CMK (cell line): ENCODE measurements at places on chromosomes 11 and 22.

DNA sequence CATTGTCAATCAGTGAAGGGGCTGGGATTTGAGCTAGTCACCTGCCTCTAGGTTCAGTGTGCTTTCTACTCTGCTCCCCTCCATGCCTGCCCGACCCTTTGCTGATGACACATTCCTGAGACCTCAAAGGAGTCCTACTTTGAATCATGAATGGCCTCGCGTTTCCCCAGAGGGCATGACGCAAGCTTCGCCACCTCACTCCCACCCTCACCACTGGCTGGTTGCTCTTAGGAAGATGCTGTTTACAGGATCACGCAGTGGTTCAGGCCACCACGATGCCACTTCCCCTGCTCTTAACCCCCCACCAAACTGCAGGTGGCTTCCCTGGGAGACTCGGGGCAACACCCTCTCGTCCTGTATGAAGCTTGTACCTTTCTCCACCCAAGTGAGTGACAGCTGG lies 62.9 kb upstream of the B3GAT1 start:
- no peak for DNase-seq

DNA sequence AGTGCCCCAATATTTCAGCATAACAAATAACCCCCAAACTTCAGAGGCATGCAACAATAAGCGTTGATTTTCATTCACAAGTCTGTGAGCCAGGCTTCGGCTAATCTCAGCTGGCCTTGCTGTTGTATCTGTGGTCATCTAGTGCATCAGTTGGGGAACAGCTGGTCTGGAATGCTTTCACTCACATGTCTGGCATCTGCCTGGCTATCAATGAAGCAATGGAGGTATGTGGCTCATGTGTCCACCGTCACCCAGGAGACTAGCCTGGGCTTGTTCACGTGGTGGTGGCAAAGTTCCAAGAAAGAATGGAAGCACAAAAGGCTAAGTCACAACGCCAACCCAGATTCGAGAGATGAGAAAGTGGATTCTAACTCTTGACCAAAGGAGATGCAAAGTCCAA lies 304.8 kb upstream of the ISX start:
- no peak for DNase-seq

DNA sequence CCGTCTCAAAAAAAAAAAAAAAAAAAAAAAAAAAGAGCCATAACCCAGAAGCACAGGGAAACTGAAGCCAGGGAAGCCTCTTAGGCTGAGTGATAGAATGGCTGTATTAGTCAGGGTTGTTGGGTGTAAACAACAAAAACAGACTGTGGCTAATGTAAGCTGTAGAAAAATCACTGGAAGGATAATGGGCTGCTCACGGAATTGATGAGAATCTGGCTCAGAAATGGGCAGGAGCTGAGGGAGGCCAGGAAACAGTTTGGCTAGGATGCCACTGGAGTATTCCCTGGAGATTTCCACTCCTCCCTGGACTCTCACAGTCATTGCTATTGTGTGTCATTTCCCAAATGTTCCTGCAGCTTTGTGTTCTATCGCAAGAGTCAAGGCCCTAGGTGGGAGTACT lies 22.4 kb downstream of the SLC22A6 start:
- DNase-seq: no peak

- no peak for DNase-seq
Measured at GRCh38 chr11:105553025-105553424, 56.8 kb upstream of the GRIA4 start.

DNA sequence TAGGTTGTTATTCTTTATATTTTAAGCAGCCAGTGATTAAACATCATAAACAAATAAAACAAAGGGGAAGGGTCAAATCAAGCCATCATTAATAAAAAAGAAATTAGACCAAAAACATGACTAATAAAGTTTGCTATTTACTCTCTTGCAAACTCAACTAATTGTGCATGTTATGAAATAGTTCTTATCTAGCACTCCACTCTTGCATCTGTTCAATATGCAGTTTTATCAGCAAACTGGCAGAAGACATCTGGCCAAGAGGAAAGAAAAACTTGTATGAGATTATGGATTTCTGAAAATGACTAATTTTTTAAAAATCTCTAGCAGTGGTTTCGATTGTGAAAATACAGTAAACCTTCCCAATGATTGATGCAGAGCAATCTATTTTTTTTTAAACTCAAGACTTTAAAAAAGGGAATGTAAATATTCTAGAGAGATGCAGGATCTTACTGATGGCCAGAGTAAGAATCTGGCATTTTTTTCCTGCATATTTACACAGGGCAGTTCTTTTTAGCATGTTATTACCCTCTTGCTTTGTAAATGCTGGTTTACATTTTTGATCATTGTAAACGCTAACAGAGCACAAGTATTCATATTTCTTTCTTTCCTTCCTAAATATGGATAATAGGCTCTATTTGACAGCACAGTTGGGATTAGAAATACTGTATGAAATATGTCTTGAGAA lies 83.3 kb downstream of the GRIA4 start:
- DNase-seq: no peak

DNA sequence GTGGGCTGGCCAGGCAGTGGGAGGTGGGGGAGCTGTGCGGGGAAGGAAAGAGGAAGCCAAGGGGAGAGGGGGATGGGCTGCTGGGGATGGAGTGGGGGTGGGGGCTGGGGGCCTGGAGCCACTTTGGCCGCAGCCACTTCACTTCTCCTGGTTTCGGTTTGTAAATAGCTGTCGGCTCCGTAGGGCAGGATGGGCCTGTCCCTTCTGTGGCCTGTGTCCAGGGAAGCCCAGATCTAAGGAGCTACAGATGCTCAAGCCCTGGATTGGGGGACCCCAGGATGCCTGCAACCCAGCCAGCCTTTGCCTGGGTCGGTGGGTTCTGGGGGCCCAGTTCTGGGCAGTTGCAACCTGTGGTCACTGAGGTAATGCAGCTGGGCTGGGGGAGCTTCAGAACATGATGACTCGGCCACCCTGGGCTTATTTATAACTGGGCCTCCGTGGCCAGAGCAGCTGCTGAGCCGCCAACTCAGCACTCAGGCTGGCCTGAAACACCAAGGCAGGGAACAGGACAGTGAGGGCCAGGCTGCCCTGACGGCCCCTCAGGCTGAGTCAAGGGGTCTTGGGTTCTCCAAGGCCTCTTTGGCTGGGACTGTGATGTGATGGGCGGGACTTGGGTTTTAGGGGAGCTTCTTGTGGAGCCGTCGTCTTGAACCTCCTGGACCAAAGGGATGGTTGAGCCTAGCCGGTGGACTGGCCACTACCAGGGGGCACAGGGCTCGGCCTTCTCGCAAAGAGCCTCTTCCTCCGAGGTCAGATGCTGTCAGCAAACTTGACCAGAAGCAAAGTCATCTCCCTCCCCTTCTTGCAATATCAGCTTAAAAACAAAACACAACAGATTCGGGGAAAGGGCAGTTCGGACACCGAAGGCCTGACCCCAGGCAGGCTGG lies 15.0 kb upstream of the SLC39A13 start:
- DNase-seq: no peak

DNA sequence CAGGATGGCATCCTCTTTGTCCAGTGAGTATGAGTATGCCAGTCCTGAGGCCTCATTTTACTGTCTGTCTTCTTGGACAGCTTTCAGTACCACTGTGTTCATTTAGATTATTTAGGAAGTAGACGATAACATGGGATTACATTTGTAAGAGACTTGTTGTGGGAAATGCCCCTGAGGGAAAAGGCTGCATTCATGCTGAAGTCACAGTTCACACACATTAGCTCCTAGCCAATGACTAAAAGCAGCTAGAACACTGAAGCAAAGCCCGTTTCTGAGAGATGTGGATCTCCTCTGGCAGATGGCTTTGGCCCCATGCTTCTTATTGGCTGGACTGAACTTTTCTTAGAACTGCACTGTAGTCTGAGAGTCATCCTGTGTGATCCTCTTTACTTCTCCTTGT lies 242.4 kb downstream of the FAM76B start:
- no peak for DNase-seq

DNA sequence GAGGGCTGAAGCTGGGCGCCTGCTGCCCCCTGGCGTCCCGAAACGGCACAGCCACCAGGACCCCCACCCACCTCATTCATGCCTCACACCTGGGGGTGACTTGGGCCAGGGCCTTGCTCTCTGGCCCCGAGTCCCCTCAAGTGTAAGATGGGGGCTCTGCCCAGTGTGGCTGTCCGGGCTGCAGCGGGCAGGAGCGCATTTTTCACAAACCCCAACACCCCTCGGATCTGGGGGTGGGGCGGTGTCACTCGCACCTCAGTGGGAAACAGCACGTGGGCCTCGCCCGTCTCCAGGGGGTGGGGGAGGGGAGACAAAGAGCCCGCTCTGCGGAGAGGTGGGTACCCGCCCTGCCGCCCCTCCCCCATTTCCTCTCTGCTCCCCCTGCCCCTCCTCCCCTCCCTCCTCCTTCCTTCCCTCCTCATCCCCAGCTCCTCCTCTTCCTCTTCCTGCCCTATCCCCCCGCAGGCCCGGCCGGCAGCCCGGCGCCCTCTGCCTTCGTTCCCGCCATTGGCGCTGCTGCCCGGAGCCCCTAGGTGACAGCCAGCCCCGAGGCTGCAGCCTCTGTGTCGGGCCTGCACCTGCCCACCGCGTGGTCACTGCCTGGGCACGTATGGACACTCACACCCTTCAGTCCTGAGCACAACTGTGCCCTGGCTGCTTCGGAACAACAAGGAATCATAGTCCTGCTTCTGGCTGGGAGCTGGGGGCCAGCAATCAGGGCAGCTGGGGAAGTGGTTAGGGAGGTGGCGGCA lies 6.8 kb upstream of the CDKN1C start:
- DNase-seq: peak; percentile 65

DNA sequence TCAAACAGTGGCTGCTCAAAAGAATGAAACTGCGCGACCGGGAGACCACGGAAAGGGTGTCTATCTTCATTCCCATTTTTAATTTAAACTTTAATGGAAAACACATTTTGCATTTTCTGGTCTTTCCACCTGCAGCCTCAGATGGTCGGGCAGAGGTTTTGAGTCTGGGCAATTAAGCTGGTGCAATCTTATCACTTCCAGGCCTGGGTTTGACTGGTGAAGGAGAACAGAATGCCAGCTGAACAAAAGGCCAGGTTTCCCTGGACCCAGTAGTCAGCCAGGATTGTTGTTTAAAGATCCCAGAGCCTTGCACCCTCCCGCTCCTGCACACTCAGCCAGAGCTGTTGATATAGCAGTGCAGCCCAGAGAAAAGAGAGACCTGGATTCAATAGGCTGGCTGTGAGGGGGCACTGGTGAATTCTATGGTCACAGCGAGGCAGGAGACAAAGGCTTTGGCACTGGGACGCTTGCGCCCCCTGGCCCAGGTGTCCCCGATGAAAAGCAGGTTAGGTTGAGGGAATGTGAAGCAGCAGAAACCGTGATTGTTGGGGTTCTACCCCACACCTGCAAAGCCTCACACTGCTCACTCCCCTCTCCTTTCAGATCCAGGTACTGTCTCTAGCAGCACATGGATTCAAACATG lies 83.6 kb downstream of the FLI1 start:
- no peak for DNase-seq

DNA sequence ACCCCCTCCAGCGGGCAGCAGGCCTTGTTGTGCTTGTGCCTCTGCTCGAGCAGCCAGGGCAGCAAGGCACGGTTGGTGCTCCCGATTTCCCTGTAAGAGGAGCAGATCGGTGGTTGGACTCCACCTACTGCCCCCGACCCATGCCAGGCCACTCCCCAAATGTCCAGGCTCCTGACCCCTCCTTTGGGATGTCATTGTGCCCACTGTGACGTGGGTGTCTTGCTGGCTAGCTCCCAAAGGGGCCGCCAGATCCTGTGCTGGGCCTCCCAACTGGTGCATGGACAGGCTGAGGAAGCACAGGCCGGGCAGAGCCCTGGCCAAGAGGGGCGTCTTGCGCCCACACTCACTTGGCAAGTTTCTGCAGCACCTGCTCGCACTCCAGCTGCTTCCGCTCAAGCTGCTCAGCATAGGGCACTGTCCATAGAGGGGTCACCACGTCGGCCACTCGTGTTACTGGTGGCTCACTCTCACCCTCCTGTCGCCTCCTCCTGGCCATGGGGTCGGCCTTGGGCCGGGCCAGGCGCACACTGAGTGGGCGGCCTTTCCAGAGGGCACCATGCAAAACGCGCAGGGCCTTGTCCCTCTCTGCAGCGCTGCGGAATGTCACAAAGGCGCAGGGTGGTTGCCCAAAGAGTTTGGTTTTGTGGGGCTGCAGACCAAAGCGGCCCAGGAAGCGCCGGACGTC lies at the start of gene RANBP1:
RANBP1 (plus strand) TSS at position 414 of the 685 bp plus-strand sequence; CDS start at position 495, 81 bp downstream.
- no peak for DNase-seq

GRCh38 chr11:36933481-36933880 lies 335.4 kb upstream of the RAG2 start:
- DNase-seq: no peak

DNA sequence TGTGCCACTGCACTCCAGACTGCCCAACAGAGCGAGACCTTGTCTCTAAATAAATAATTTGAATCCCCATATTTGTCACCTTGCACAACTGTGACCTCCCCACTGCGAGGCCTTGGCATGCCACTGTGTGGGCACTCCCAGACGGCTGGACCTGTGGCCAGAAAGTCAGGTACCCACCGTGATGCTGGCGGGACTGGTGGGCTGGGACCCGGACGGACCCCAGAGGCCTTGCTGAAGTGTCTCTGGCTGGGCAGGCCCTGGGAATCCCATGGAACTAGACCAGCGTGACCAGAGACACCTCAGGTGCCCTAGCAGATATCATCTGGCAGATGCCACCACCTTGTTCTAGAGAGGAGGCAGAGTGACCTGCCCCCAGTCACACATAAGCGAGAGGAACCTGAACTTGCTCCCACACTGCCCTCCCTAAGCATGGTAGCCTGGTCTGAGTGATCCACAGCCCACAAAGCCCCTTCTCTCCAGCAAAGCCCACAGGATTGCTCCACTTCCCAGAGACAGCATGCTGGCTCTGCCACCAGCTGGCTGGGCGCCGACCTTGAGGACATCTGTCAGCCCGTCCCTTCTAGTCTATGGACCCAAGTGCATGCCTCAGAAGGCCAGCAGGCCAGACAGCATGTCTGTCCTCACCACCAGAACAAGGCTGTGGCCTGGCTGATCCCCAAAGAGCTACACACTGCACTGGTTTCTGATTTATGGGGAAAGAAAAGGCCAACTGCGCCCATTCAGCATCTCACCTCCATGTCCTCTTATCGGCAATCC lies 9.5 kb downstream of the MACROD1 start:
- DNase-seq: no peak

DNA sequence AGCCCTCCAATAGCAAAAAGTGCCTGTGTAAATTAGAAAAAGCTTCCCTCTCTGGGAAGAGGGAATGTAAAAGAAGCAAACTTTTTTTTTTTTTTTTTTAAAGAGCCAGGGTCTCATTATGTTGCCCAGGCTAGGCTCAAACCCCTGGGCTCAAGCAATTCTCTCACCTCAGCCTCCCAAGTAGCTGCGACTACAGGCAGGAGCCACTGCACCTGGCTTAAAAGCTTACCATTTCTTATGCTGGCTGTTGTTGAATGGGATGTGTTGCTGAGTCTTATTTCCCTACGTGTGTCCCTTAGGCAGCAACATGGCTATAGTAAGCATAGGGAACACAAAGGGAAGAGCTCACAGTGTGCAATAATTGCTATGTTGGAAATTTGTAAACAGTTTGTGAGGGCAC lies 225.5 kb upstream of the CCDC90B start:
- DNase-seq: no peak
